COLO829 (cell line): ENCODE measurements at places on chromosomes 16 and 17.
A peak's percentile ranks its signal among the peaks of the same experiment; 100 is the strongest.

- DNase-seq, result no peak
These were observed 15.4 kb upstream of the RMI2 start for GRCh38 chr16:11329891-11330290.

DNA sequence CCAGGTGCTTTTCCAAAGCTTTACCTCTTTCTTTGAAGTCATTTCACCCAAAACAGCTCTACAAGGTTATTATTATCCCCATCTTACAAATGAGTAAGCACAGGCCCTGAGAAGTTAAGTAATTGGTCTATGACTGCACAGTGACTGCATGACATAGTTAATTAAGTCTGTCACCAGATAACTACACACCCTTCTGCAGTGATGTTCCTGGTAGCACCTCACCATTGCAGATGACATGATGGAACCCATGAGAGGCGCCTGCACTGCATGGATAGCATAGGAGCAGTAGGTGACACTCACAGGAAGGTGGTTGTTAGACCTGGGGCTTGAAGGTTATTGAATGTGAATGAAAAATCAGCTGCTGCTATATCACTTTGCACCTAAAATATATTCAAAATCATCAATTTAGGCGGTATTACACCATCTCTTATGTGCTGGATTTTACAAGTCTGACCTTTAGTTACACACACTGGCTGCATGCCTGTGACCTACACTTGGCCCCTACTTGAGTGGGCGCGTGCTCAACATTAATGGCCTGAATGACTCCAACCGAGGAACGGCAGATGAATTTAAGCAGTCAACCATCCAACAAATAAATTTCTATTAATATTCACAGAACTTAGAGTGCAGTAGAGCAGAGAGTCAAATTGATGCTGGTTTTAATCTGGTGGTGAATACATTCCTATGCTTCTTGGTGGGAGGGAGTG, 239.6 kb downstream of the CDH11 start:
- DNase-seq, result no peak

DNA sequence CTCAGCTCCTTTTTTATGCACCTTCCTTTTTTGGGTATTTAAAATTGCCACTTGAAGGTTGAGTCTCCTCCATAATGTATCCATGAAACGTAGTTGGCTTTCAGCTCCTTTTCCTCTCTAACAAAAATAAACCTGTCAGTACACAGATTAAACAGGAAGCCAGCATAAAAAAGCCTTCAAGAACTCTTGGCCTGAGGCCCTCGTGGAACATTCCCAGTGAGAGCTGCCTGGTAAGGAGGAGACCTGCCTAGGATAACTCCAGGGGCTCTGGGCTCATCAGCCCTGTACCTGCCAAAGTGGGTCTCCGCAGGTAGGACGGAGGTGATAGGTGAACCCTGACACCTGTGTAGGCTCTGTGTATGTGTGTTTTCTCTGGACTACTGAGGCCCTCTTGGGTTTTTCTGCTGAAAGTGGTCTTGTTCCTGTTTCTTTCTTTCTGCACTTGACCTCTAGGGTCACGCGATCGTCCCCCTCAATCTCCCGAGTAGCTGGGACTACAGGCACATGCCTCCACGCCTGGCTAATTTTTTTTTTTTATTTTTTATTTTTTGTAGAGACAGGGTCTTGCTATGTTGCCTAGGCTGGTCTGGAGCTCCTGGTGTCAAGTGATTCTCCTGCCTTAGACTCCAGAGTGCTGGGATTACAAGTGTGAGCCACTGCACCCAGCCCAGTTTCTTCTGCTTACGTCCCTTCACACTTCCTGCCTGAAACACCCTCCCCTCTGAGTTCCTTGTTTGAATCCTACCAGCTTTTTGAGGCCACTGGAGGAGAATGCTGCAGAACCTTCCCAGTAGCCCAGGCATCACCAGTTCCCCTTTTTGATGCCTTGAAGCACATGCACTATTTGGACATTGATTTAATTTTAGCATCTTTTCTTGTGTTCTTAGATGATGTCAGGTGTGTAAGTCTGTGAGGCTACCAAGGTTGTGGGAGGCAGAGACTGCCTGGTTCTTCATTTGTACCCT, 9.8 kb downstream of the PGS1 start:
- DNase-seq, result no peak

- no peak for DNase-seq
These were observed 11.1 kb downstream of the PRCD start for GRCh38 chr17:76550712-76551615.

DNA sequence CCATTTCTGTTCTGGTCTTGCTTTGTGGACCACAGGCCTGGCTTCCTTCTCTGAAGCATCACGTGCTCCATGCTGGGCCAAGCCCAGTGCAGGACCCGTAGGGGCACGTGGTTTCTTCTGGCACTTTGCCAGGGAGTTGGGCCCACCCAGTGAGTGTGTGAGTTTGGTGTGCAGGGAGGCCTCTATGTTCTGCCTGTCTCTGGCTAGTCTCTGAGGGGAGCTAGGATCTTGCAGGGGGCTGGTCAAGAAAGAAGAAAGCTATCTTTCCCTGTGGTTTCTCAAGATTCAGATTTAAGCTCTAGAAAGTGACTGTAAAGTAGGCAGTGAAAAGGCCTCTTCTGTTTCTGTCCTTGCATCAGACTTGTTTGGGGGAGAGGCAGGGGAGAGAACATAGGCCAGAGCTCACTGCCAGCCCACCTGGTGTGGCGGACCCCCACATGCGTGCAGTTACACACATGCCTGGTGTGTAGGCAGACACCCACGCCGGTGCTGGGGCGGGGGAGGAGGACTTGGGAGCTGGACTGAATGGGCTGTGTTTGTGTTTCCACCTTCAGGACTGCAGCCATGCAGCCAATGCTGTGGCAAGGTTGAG, 11.8 kb downstream of the LASP1 start:
- no peak for DNase-seq

- DNase-seq, result no peak
These were observed 56.8 kb downstream of the HIC1 start for GRCh38 chr17:2111691-2112090.

DNA sequence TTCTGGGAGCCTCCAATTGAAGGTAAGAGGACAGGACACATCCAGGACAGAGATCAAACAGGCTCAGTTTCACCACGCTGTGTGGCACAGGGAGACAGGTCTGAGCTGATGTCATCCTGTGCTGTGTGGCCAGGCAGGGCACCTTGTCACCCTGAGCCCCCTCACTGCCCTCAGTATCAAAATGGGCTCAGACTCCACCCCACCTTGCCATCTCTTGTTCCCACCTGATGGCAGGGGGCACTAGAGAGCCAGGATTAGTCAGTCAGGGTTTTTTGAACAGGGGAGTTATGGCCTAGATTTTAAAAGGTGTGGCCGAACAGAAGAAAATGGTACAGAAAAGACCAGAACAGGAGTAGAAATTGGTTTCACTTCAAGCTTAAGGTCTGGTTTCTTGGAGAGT, 2.6 kb downstream of the KAT2A start:
- DNase-seq, result no peak

DNA sequence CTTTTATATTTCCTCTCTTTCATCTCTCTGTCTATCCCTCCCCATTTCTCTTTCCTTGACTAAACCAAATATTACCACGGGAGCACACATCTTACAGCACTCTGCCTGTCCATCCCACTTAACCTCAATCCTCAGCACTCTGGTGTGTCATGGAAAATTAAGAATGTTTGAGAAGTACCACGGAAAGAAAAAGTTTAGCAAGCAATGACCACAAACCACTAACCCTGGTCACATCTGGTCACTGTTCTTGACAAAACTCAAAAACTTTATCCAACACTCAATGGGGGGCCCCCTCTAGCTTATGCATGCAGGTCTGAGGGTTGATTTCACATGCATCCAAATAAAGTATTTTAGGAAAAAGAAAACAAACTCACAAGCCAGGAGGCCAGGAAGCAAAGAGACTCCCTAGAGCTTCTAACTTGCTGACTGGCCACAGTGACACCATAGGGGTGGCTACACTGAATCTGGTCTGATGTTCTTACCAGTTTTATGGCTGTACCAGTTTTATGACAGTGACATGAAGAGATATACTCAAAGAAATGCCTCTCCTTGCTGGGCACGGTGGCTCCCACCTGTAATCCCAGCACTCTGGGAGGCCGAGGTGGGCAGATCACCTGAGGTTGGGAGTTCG, 229.2 kb downstream of the STX8 start:
- no peak for DNase-seq

DNA sequence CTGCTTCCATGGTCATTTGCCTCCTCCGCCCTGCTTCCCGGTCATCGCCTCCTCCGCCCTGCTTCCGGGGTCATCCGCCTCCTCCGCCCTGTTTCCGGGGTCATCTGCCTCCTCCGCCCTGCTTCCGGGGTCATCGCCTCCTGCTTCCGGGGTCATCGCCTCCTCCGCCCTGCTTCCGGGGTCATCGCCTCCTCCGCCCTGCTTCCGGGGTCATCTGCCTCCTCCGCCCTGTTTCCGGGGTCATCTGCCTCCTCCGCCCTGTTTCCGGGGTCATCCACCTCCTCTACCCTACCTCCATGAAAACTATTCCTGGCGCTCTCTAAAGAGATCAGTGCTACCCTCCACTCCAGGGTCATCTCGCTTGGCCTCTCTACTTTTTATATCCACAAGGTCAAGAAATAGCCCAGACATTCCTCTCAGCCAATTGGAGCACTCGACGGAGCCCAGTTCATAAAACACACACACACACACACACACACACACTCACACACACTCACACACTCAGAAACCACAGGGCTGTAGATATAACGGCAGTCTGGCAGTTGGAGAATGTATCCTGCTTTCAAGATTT, 44.8 kb downstream of the TRARG1 start:
- DNase-seq, result no peak

DNA sequence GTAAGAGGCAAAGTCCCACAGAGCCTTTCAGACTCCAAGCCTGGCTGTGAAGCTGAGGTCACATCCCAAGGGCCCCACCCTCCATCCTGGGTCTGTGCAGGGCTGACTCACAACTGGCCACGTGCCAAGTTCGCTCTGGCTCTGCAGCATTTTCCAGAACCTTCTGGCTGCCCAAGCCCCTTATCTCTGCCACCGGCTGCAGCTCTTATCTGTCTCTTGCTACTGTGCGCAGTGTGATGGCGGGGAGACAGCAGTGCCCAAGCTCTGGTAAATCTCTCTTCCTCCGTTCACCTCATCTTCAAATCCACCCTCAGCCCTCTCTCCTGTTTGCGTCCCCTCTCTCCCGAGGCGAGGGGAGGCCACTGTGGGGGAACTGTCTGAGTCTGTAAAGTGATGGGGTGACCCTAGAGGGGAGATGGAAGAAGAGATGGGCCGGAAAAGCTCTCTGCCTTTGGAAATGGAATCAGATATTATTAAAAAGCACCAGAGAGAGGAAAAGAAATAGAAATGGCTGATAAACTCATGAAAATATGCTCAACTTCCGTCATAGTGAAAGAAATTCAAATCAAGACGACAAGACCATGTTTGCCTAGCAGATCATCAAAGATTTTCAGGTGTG, 162.7 kb upstream of the CDC42EP4 start:
- DNase-seq, result peak; percentile 32

GRCh38 chr17:39628655-39629493, 2.1 kb downstream of the PPP1R1B start:
- DNase-seq, result no peak

DNA sequence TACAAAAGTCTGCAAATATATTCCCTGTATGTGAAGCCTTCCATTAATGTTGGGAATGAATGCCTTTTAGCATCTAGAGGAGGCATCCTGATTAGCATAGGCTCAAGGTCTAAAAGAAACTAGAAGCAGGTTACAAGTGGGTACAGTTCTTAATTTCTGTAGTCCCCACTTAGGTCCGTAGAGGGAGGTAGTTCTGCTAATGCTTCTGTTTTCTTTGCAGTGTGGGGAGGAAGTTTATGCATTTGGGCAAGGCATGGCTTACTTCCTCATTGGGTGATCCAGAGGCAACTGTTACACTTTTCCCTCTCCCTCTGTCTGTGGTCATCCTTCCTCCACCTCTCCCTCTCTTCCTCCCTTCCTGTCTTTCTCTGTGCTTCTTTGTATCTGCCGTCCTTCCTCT, 108.4 kb upstream of the ZKSCAN2 start:
- no peak for DNase-seq

DNA sequence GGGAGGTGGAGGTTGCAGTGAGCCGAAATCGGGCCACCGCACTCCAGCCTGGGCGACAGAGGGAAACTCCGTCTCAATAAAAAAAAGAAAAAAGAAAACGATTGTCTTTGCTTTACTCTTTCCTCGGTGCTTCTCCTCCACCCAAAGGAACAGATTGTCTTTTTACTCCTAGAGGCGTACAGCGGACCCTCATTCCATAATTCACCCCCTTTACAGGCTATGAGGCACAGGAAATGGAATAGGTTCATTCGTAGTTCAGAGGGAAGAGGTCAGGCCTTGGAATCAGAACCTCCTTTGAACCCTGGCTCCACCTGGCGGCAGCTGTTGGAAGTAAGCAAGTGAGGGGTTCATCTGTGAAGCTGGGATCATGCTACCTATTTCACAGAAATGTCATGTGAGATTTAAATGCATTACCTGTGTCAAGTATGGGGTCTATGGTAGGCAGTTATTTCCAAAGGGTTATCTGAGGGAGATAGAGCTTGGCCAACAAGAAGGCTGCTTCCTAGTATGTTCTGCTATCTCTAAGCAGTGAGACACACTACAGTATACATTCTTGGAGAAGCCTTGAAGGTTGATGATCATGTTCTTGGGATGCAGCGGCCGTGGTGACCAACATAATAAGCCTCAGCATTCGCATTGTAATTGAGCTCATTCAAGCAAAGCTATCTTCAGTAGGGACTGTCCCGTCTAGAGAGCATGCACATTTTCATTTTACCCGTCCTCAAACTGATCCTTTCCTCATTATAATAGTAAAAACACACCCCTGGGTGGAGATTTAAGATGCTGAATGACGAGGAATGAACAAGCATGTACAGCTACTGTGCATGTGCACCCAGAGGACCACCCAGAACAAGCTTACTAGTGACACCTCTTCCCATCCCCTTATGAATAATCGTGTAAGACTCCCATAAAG, 18.7 kb upstream of the ZNF689 start:
- peak; percentile 69 for DNase-seq

GRCh38 chr17:61064087-61064951, 335.3 kb upstream of the TBX2 start:
- DNase-seq, result no peak

- DNase-seq, result no peak
These were observed 8.3 kb upstream of the RHOT2 start for GRCh38 chr16:659618-660017.

- no peak for DNase-seq
These were observed 131.0 kb downstream of the C16orf78 start for GRCh38 chr16:49504626-49505025.

DNA sequence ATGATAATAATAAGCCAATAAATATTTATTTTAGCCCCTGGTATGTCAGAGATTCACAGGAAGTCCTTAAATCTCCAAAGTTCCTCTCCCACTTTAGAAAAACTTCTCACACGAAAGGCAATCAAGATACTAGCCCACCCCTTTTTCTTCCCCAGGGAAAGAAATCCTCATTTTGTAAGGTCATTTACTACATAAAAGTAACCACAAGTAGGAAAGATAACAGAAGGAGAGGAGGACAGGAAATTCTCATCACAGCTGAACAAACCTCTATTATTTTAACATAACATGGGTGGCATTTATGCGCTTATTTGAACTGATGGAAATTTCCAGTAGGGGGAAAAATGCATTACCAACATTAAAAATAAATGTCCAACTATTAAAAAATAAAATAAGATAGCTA, 3.4 kb downstream of the FAM222B start:
- peak; percentile 73 for DNase-seq

GRCh38 chr17:1067282-1067956, 70.5 kb downstream of the TIMM22 start:
- no peak for DNase-seq

GRCh38 chr16:69711115-69711740, 15.1 kb downstream of the NQO1 start:
- no peak for DNase-seq

- no peak for DNase-seq
These were observed 439.0 kb downstream of the HS3ST3B1 start for GRCh38 chr17:14739656-14740431.
